ENCODE measurements at places on chromosomes 1 and 21. TPM values are rescaled to one million over a fixed set of nuclear protein-coding genes. Genes with fewer than 3 reads are reported as not detected.

Gene PIK3CD
- total RNA-seq: 8.1 TPM

Gene SSU72
- 76.0 TPM for total RNA-seq

Gene RASSF5
- 5.7 TPM for total RNA-seq

Gene HSD3B1
- total RNA-seq: not detected

Gene COX20
- 34.7 TPM for total RNA-seq

Gene OR2L13
- not detected for total RNA-seq

Gene CELA2B
- total RNA-seq: not detected

Gene CHD5
- total RNA-seq: 0.49 TPM

Gene PIGK
- total RNA-seq: 21.6 TPM

Gene CLCNKA
- 1.5 TPM for total RNA-seq

Gene RXFP4
- not detected for total RNA-seq

Gene OR14A16
- not detected for total RNA-seq

Gene ERICH3
- total RNA-seq: not detected

Gene FCER1A
- 2.2 TPM for total RNA-seq

Gene GLMN
- total RNA-seq: 6.4 TPM

Gene CLCA4
- not detected for total RNA-seq

Gene SYTL1
- 1.9 TPM for total RNA-seq

Gene B3GALT2
- total RNA-seq: 0.17 TPM

Gene KRTAP11-1
- total RNA-seq: not detected

Gene CELA2A
- total RNA-seq: not detected

Gene PSMB4
- total RNA-seq: 243 TPM

Gene ICOSLG
- total RNA-seq: 1.4 TPM

Gene C1orf50
- 8.3 TPM for total RNA-seq

Gene GJA9
- total RNA-seq: not detected

Gene GPATCH4
- total RNA-seq: 25.2 TPM

Gene CTTNBP2NL
- 28.9 TPM for total RNA-seq

Gene MATN1
- not detected for total RNA-seq

Gene SH3BGR
- total RNA-seq: 6.6 TPM
